ENCODE measurements at places on chromosomes 1 and 21.

GRCh38 chr1:233282582-233282886 is 13.0 kb downstream of the PCNX2 start:
- no peak for DNase-seq

GRCh38 chr1:67957066-67957465 is 93.4 kb downstream of the DIRAS3 start:
- DNase-seq = no peak

DNA sequence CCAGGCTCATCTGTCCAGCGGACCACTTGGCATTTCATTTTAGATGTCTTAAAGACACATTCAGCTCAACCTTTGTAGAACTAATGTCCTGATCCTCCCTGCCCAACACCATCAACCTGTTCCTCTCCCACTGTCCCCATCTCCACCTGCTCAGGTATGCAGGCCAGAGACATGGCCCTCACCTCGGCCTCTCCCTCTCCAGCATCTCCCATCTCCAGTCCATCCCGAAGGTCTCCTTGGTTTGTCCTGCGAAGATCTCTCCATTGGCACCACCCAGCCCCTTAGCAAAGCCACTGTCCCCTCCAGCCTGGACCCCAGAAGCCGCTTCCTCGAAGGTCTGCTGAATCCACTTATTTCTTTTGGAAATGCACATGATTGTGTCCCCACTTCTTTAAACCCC is 20.9 kb upstream of the KCNC4 start:
- no peak for DNase-seq

- DNase-seq = no peak
These were observed 126.9 kb downstream of the FAF1 start for GRCh38 chr1:50833216-50833615.

Data from erythroblast (primary cell).